Stimulated activated CD8-positive, alpha-beta memory T cell treated with anti-CD3 and anti-CD28 coated beads, Interleukin-7, amount 100 ng/mL, for 1 hour (primary cell): ENCODE measurements at places on chromosomes 16 and 17.

DNA sequence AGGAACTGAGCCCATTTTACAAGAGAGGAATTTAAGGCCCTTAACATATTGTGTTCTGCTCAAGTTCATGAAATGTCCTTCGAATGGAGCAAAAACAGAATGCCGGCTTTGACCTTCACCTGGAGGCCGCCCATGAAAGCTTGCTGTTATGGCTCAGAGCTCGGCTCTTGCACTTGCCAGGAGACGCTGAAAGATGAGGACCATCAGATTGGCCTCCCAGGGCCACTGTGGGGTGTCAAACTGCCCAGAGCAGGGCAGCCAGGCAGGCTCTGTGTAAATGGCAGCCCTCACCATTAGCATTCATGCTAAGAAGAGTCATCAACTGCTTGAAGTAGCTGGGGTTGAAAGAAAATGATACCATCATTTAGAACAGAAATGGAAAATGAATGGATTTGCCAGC, 39.3 kb downstream of the IL21R start:
- DNase-seq: no peak

DNA sequence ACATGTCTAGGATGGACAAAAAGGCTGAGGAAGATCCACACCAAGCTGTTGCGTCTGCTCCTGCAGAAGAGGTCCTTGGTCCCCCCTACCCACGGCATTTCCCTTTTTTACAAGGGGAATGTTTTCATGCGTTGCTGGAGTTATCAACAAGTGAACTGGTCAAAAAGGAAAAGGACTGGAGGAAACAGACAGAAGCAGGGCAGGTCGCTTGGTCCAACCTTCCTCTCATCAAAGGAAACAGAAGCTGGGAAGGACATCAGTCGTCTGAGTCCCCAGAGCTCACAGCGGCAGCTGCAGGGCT, 26.1 kb downstream of the PIEZO1 start:
- no peak for DNase-seq

DNA sequence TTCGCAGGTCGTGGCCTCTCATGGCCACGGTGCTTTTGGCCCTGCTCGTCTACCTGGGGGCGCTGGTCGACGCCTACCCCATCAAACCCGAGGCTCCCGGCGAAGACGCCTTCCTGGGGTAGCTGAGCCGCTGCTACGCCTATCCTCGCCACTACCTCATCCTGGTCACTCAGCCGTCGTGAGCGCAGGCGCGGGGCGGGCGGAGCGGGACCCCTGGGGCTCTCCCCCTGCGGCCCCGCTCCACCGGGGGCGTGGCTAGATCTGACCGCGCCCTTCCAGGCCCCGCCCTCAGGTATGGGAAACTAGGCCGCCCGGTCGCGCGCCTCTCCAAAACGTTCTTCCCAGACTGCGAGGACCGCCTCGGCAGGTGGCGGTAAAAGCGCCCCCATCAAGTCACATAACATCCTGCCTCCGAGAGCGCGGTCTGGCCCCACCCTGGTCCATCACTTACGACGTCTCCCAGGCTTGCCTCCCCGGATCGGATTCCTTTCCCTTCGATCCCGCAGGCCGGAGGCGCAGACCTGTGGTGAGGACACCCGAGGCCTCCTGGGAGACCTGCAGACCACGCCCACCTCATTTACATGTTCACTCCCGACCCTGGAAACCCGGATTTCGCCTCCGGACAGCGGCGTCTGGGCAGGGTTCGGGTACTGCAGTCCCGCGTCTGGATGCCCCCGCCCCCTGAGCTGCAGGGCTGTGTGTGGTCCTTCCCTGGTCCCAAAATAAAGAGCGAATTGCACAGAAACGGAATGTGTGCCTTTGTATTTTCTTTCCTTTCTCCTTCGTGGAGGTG, 91.5 kb upstream of the TMEM97 start:
- DNase-seq: no peak

GRCh38 chr17:3794557-3795389, 6.2 kb downstream of the ITGAE start:
- DNase-seq: peak; percentile 66

DNA sequence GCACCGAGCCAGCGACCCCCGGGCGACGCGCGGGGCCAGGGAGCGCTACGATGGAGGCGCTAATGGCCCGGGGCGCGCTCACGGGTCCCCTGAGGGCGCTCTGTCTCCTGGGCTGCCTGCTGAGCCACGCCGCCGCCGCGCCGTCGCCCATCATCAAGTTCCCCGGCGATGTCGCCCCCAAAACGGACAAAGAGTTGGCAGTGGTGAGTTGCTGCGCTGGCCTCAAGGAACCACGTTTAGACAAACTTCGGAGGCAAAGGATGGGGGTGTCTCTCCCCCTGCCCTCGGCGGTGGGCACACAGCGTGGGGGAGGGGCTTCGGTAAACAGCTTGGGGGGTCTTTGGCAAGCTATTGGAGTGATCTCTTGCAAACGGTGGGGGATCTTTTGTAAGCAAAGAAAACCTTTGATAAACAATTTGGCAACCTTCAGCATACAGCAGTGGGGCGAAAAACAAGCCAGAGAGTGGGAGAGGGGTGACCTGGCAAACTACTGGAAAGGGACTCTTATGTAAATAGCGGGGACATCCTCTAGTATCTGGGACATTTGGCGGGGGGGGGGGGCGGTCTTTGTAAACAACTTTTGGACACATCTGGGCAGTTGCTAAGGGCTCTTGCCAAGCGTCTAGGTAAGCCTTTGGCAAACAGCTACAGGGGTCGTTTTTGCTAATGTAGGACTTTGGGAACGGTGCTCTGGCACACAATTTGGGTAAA, 587 bp downstream of the MMP2 start:
- DNase-seq: no peak

DNA sequence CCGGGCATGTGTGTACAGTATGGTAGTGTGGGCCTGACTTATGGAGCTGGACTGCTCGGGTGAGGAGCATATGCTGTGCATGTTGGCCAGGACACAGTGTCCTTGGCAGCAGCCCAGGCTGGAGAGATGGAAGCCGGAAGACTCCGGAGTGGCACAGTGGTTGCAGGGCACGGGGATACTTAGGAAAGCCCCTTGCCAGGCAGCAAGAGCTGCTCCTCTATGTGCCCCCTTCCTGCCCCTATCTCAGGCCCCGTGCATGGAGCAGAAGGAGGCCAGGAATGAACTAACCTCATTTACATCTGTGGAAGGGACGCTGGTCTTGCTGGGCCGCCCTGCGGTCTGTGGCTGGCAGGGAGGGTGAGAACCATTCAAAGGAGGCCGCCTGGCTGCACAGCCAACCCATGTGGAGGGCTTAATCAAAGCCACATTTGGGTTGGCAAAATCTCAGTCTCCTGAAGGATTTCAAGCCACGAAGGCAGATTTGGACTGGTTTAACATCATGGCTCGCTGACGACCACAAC, 32.2 kb upstream of the RCVRN start:
- no peak for DNase-seq

DNA sequence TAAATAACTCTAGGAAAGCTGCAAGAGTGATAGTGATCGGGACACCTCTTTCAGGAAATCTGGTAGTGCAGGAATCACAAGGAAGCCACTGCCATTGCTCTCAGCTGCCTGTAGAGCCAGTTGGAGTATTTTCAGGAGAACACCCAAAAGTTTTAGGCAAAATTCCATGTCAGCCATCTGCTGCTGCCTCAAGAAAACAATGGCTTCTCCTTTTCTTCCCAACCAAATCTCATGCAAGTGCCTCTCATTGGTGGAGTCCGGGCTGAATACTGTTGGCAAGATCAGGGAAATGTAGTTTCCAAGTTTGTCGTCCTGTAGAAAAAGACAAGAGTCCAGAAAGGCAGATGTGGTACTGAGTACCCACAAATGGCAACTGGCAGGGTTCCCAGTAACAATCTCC, 54.9 kb upstream of the TANC2 start:
- no peak for DNase-seq

- DNase-seq: no peak
These were observed 217.8 kb downstream of the ZNF423 start for GRCh38 chr16:49637933-49638672.

- DNase-seq: no peak
These were observed 11.6 kb upstream of the CMIP start for GRCh38 chr16:81432937-81433557.

DNA sequence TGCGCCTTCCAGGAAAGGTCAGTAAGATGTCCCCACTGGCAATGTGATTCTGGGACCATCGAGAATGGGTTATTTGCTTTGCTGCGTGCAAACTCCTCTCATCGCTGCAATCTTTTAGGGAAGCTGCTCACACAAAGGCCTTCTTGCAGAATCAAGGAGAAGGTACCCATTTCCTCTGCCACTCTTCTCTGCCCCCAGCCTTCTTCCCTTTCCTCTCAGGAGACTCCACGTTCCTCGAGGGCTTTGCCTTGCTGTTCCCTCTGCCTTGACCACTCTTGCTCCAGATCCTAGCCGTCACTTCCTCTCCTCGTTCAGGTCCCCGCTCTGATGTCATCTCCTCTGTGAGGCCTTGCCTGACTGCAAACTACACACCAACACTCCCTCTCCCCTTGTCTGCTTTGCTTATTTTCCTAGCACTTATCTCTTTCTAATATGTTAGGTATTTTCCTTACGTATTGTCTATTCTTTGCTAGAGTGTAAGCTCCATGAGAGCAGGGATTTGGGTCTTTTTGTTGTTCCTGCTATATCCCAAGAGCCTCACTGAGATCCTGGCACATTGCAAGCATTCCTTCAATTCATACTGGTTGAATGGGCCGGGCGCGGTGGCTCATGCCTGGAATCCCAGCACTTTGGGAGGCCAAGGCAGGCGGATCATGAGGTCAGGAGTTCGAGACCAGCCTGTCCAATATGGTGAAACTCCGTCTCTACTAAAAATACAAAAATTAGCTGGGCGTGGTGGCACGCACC, 5.3 kb upstream of the CRK start:
- DNase-seq: no peak

GRCh38 chr16:10535461-10535860, 44.9 kb downstream of the EMP2 start:
- DNase-seq: no peak

GRCh38 chr17:21250854-21251253, 2.4 kb downstream of the NATD1 start:
- no peak for DNase-seq

DNA sequence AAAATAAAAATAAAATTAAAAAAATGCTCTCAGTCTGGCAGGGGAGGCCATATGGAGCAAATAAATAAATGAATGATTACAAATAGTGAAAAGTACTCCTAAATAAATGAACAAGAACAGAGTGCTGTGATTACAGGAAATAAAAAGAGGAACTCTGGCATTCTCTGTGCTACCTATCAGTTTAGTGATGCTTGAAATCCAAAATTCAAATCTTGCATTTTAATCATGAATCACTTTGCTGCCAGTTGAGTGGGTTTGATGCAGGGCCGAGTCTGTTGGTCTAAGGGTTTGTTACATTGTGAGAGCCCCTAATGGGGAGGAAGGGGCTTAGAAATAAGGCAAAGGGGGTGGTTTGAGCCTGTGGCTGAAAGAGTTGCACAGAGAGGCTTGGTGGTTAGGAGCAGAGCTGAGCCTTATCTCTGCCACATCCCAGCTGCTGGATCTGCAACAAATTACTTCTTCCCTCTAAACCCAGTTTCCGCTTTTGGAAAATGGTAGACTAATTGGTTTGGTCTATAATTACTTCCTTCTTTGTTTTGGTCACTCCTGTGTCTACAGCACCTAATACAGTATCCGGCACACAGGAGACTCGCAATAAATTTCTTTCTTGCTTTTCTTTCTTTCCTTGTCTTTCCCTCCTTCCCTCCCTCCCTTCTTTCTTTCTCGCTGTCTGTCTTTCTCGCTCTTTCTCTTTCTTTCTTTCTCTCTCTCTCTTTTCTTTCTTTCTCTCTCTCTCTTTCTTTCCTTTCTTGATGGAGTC, 6.3 kb upstream of the ABCC1 start:
- DNase-seq: no peak

- peak; percentile 19 for DNase-seq
These were observed 4.9 kb downstream of the OR4D1 start for GRCh38 chr17:58153046-58153445.

DNA sequence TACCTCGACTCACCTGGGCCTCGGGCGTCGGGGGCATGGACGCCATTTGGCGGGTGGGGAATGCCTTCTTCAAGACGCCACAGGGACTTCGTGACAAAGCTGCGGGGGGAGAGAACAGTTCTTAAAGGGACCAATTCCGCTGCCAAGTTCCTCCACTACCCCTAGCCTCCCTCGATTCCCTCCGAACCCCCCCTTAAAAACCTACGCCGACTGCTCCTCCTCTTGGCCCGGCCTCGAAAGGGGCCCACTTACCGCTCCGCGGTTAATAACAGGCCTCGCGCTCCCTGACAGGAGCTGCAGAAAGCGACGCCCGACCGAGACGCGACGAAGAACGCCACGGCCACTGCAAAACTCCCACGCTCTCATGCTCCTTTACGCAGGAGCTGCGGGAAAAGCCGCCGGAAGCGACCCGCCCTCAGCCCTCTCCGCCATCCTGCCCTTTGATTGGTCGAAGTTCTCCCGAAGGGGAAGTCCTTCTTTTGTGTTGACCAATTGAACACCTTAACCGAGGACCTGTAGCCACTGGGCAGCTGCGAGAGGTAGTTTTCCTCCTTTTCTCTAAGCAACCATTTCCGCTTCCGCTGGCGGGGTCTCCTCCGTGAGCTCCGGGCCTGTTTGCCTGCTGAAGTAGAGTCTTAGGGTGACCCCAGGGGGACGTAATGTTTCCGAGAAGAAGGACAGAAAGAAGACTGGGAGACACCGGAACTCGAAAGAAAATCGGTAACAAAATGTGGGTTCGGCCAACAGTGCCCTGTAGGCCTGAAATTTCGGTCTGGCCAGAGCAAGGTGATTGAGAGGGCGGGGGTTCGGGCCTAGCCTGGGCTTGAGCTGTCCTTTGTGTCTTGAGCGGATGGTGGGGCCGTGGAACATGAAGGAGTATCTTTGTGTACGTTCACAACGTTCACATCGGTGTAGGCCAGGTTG, at the start of the genes NAA60 and ZNF597:
Gene NAA60 (plus strand): TSS at position 573 of the 924 bp plus-strand sequence. CDS start 32,548 bp downstream, outside the sequence.
Gene ZNF597 (minus strand): TSS at position 397 of the 924 bp plus-strand sequence. CDS start 351 bp downstream, at position 46.
- DNase-seq: peak; percentile 49

DNA sequence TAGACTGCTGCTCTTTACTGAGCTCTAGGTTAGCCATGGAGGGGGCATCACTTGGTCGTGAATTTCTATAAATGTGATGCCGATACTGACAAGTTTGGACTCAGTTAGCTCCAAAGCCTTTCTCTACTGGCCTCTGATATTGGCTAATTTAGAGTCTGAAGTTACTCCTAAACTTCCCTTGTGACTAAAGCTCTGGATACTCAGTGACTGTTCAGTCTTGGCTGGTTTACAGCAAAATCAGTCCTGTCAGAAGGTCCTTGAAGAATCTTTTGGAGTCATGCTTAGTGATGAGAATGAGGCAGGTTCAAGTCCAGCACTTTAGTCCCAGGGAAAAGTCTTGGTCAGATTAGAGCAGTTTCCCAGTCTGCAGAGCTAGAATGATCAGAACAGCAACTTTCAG, 197.5 kb upstream of the HS3ST4 start:
- DNase-seq: no peak

GRCh38 chr17:49523706-49524472, 28.8 kb downstream of the NGFR start:
- DNase-seq: no peak
